Motor neuron (in vitro differentiated cells): ENCODE measurements at places on chromosomes 5 and 9. TPM values are rescaled to one million over a fixed set of nuclear protein-coding genes. Genes with fewer than 3 reads are reported as not detected.
A peak's percentile ranks its signal among the peaks of the same experiment; 100 is the strongest.

DNA sequence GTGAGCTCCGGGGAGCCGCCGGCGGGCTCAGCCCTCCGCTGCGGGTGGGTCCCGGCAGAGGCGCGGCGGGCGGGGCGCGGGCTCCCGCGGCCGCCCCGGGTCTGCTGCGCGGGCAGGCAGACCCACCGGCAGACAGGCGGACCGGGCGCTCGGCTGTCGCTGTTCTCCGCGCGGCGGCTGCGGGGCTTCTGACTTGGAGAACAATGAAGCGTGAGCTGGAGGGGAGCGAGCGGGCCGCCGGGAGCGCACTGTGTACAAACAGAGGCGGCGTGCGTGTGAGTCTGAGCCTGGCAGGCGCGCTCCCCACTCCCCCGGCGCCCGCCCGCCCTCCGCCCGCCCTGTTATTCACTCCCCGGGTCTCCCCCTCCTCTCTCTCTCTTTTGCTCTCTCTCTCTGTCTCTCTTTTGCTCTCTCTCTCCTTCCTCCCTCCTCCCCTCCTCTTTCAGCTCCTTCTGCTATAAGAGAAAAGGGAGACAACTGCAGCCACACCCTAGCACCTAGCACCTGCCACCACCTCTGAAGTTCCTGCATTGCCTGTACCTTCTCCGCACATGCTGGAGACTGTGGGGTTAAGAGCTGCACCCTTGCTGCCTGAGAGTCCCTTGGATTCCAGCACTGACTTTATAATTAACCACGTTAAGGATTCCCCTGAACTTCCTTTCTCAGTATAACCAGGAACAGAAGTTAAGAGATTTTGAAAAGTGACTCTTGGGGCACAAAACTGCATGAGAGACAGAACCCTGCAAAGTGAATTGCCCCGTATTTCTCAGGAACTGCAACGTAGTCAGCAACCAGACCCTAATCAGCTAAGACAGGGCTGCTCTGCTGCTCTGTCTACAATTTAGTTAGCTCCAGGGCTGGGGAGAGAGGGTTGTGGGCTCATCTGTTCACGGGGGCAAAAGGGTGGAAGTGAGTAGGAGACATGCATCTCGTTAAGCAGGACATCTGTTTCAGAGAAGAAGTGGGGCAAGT, at the start of gene EDIL3:
Gene EDIL3 (minus strand): TSS at position 277 of the 972 bp plus-strand sequence. CDS start 506 bp downstream, outside the sequence.
- peak; percentile 65 for ATAC-seq

DNA sequence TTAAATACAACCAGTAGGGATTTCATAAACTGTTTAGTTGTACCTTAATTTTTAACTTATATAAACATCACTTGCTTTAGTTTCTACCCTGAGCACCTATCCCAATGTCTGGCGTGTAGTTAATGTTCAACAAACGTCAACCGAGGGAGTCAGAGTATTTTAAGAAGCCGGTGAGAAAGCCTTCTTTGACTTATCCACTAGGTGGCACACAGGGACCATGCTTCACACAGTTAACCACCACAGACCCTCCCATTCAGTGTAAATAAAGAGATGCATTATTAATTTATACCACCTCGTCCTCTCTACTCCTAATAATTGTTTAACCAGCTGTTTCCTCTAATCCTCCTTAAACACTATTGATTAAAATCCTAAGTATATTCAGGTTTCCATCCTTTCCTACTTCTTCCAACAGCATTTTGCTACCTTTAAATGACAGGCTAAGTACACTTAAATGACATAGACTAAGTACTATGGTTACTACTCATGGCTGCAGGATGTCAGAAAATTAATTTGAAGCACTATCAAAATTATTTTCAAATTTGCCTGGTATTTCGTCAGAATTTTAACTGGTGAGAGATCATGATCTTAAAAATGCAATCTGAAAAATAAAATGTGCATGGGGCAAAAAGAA, 2.3 kb downstream of the HAPLN1 start:
- ATAC-seq = peak; percentile 29

DNA sequence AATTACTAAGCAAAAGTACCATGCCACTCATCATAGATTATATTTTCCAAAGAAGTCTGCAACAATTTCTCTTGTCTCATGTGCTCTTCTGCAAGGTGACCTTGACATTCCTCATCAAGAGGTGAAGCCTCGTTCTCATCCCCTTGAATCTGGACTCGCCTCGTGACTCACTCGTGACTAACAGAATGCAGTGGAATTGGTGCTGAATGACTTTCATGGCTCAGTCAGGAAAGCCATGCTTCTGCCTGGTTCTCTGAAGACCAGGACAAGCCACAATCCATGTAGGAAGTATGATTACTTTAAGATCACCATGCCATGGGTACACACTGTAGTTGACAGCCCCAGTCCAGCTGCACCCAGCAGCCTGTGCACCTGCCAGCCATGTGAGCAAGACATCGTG, 335.8 kb downstream of the GADD45G start:
- ATAC-seq = no peak

Gene MSX2
- total RNA-seq = 0.18 TPM in 1 of 2 replicates, not detected in the other

DNA sequence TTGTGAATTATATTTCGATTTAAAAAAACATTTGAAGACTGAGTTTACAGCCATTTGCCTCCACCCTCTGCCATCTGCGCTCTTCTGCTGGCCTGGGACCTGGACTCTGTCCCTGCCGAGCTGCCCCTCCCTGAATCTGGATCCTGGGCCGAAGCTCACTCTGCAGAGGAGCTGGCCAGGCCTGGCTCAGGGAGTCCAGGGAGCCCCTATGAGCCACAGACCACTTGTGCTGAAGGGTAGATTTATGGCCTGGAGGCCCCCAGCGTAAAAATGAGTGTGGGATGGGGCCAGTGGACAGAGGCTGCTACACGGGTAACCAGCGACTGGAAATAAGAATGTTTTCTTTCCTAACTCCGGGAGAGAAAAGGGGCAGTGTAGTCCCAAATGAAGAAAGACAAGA, 129.8 kb downstream of the FGF18 start:
- peak; percentile 44 for ATAC-seq

Gene LIFR
- total RNA-seq = 123 and 124 TPM in 2 replicates

DNA sequence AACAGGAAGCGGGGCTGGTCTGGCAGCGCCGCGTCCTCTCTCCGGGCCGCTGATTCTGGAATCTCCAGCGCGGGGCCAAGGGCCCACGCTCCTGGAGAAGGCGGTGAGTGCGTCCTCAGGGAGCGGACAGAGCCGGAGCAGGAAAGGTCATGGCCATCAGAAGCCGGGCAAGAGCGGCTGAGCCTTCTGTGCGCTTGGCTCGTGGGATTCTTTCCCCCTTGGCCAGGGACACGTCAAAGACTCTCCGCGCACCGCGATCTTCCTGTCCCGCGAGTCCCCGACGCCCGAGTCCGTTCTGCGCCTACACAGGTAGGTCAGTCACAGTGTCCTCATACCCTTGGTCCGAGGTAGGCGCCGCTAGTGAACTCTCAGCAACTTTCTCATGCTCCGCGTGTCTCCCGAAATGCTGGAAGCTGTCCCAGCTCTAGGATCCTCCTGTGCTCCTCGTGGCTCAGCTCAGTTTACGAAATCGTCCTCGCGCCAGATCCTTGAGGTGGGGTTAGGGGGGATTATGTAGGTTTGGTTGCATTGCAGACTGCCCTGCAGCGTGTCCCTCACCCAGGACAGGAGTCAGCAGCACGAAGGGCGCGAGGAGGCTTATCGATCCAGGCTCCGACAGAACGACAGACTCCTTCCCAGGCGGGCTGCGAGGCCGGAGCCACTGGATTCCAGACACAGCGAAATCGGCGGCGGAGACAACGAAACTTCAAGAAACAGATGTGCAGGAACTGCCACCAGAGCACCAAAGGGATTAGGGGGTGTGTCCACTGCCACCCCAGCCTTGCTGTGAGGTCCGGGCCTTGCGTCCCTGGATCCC, 8.7 kb downstream of the LHX6 start:
- no peak for ATAC-seq

DNA sequence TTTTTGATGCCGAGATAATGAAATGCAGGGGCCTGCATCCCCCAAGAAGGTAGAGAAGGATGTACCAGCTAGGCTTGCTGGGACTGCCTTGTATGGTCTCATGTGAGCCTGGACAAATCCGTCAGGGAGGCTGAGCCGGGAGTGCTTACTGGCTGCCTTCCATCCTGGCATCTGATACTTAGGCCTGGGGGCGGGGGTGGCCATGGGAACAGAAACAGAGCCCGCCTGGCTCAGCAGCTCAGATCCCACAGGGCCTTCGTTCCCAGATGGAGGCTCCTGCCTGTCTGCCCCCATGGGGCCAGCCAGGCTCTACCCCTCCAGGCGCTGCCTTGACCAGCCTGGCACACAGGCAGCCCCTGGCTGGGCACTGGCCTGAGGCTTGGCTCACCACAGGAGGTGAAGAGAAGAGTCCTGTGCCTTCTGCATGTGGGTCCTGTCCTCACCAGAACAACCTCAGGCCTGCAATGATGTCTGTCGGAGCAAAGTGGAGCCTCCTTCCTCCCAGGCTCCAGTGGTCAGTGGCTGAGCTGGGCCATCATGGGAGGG, 10.5 kb upstream of the SPATA31E1 start:
- ATAC-seq = no peak

- no peak for ATAC-seq
These were observed 22.8 kb downstream of the ACER2 start for GRCh38 chr9:19431361-19432171.
